Panc1 (cell line): ENCODE measurements at places on chromosomes 1 and 21. TPM values are rescaled to one million over a fixed set of nuclear protein-coding genes. Genes with fewer than 3 reads are reported as not detected.

DMRTA2 gene
- not detected for total RNA-seq

MARK1 gene
- total RNA-seq: not detected

SGIP1 gene
- total RNA-seq: 1.6 TPM

MYOM3 gene
- 0.05 TPM for total RNA-seq

CTNNBIP1 gene
- total RNA-seq: 36.9 TPM

APCS gene
- total RNA-seq: 0.33 TPM

AIRE gene
- total RNA-seq: not detected

EPHA2 gene
- total RNA-seq: 263 TPM

LRRC38 gene
- total RNA-seq: not detected

TMEM81 gene
- total RNA-seq: 4.0 TPM

DIO1 gene
- total RNA-seq: 0.28 TPM

LCE1C gene
- not detected for total RNA-seq

FCN3 gene
- total RNA-seq: not detected

ST6GALNAC5 gene
- not detected for total RNA-seq

TMEM9 gene
- 50.2 TPM for total RNA-seq

KIF17 gene
- total RNA-seq: 3.9 TPM

KRTAP10-4 gene
- total RNA-seq: not detected

LCE2A gene
- total RNA-seq: not detected

TSPAN2 gene
- total RNA-seq: not detected

SH2D1B gene
- total RNA-seq: not detected

ARHGEF16 gene
- 10.1 TPM for total RNA-seq

CYP4A11 gene
- total RNA-seq: not detected

WRAP73 gene
- 27.1 TPM for total RNA-seq

AMY1A gene
- total RNA-seq: not detected

TOE1 gene
- total RNA-seq: 14.3 TPM

TNNT2 gene
- total RNA-seq: not detected

NES gene
- 56.3 TPM for total RNA-seq

CA6 gene
- not detected for total RNA-seq

C1orf21 gene
- 0.15 TPM for total RNA-seq

HAO2 gene
- not detected for total RNA-seq

C21orf58 gene
- 12.7 TPM for total RNA-seq

GORAB gene
- 8.1 TPM for total RNA-seq

LRRC8B gene
- total RNA-seq: 27.3 TPM

KRTAP7-1 gene
- not detected for total RNA-seq

CD48 gene
- 0.67 TPM for total RNA-seq

CD101 gene
- not detected for total RNA-seq

IVNS1ABP gene
- total RNA-seq: 70.2 TPM

ATF3 gene
- total RNA-seq: 13.3 TPM

SH2D2A gene
- total RNA-seq: 0.69 TPM

ERRFI1 gene
- 299 TPM for total RNA-seq
